ENCODE measurements at places on chromosomes 7 and 10. TPM values are rescaled to one million over a fixed set of nuclear protein-coding genes. Genes with fewer than 3 reads are reported as not detected.

Gene PWWP2B
- total RNA-seq: 10.3 TPM

Gene CLDN15
- 3.3 TPM for total RNA-seq

Gene ATP5F1C
- total RNA-seq: 251 TPM

Gene MEOX2
- 4.0 TPM for total RNA-seq

Gene KLF14
- total RNA-seq: 0.37 TPM

Gene TMEM196
- total RNA-seq: not detected

Gene NCF1
- total RNA-seq: not detected

Gene SFTPA1
- not detected for total RNA-seq
